ENCODE measurements at places on chromosomes 2 and 18.

DNA sequence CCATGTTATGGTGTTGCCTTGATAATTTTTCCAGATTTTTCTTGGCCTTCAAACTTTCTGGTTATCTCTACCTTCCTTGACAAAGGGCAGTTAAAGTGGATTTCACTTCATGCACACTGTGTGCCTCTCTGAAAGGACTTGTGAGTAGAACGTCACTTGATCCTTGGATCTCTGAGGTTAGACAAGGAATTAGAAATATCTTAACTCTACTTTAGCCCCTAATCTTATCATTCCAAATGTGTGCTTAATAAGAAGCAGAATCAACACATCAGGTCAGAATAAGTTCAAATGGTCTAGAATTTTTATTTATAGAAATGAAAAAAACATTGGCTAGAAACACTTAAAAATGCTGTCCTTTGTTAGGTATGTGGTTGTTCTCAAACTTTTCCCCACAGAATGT is 205.7 kb downstream of the TPGS2 start:
- DNase-seq = no peak

DNA sequence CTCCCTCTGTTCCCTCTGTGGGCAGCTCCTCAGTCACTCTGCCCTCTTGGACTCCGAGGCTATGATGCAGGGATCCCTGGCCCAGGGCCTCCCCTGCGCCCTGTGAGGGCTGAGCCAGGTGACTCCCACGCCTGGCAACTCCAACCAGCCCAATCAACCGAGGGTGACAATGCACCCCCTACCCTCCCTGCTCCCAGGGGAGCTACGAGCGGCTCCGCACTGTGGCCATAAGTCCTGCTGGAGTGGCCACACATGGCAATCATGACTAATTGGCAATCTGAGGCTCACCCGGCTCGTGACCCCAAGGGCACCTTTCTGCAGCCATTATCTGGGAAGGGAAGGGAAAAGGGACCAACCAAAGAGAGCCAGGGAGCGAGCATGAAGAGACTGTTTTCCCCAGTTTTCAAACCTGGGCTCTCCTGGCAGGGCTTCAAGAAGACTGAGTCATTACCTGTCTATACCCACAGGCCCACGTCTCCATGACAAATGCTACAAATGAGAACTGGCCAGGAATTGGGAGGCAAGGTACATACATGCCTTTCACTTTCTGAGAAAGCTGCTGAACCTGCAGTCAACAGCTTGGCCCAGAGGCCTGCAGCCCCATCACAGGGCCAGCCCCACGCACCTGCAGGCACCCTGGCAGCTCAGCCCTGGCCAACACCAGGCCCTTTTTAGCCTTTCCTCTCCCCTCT is 45.1 kb downstream of the RPL31 start:
- DNase-seq = no peak

DNA sequence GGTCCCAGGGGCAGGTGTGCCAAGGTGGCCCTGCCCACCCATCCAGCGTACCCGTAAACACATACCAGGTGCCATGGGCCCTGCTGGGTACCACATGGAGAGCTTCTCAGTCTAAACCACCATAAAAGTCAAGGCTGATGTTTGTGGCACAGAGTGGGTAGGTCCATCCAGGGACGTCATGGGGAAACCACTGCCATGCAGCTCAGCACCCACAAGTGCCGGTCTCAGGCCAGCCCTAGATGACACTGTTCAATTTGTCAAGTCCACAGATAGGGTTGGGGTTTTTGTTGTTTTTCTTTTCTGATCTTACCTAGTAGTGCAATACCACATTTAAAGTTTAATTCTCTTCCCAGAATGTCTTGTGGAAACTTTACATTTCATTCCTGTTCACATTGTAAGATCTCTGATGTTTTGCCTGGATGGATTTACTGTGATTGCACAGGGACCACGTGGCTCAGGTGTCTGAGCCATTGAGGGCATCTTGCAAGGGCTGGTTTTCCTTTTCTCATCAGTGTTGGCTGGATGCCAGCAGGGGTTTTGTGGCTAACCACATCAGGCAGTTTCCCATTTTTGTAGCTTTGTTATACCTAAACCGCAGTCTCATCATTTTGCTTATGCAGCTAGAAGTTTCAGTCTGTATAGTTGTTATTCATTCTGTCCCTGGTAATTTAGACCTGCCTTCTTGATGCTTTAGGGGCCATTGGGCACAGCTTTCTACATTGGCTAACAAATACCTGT is 64.7 kb downstream of the STK25 start:
- DNase-seq = no peak

- no peak for DNase-seq
Measured at GRCh38 chr2:86649119-86649947, 25.7 kb upstream of the RNF103 start.

DNA sequence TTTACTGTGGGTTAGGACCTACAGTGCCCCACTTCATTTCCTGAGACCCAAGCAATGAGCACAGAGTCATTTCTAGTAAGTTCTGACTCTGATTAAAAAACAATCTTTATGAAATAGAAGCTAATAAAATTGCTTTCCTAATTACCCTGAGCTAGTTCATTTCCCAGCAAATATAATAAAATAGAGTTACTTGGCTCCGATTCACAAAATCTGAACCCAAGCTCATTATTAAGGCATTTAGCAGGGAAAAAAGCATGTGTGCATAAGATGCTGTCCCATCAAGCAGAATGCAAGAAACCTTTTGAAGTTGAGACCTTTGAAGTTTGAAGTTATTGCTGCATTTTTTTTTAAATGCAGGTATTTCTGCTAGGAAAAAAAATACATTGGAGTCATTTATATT is 629.1 kb downstream of the BCL11A start:
- DNase-seq = no peak

- no peak for DNase-seq
Measured at GRCh38 chr2:203451011-203451410, 84.1 kb downstream of the RAPH1 start.

GRCh38 chr2:96526101-96526591 is 10.4 kb upstream of the ARID5A start:
- DNase-seq = no peak

GRCh38 chr18:3916082-3916481 is 466.1 kb downstream of the TGIF1 start:
- DNase-seq = no peak

DNA sequence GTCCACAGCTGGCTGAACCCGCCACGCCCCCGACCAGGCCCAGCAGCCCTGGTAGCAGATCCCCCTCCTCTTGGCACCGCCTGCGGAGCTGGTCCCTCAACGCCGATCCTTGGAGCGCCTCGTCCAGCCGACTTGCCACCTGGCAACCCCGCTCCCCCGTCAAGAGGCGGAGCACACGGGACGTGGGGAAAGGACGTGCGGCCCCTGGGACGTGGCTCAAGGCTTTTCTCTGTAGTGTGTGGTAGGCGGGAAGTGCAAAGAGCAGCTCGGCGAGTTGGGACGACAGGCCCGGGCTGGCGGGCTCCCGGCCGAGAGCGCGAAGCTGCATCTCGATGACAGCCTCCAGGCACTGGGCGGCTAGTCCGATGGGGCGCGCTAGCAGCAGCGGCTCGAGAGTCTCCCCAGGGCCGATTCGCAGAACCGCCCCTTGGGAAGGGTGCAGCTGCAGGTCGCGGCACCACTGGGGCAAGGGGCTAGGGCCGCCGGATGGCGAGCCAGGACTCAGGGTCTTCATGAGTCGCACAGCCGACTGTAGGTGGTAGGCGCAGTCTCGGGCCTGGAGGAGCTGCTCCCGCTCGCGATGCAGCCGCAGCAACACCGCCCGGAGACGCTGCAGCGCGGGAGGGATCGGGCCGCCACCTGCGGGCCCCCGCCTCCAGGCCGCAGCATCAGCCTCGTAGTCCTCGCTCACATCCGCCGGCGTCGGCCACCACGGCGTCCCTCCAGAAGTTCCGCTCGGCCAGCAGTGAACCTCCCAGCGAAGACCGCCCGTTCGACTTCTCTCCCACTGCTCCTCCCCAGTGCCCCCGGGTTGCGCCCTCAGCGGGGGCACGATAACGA is 617 bp downstream of the CCDC142 start:
- no peak for DNase-seq

DNA sequence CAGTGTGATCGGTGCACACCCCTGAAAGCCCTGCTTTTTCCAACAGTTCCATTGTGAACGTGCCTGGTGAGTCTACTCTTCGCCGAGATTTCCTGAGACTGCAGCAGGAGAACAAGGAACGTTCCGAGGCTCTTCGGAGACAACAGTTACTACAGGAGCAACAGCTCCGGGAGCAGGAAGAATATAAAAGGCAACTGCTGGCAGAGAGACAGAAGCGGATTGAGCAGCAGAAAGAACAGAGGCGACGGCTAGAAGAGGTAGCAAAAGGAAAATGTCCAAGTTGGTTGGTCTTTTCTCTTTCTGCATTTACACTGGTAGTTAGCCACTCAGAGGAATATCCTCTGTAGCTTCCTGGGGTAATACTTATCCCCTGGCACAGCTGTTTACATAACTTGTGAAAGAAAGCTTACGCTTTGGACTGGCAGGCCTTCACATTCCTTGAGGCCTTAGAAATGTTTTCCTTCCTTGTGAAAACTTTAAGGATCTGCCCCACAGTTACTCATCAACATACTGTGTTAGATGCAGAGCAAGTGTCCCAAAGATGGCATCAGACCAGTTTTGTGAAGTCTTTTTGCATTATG is 146.6 kb downstream of the MAP4K4 start:
- DNase-seq = no peak

DNA sequence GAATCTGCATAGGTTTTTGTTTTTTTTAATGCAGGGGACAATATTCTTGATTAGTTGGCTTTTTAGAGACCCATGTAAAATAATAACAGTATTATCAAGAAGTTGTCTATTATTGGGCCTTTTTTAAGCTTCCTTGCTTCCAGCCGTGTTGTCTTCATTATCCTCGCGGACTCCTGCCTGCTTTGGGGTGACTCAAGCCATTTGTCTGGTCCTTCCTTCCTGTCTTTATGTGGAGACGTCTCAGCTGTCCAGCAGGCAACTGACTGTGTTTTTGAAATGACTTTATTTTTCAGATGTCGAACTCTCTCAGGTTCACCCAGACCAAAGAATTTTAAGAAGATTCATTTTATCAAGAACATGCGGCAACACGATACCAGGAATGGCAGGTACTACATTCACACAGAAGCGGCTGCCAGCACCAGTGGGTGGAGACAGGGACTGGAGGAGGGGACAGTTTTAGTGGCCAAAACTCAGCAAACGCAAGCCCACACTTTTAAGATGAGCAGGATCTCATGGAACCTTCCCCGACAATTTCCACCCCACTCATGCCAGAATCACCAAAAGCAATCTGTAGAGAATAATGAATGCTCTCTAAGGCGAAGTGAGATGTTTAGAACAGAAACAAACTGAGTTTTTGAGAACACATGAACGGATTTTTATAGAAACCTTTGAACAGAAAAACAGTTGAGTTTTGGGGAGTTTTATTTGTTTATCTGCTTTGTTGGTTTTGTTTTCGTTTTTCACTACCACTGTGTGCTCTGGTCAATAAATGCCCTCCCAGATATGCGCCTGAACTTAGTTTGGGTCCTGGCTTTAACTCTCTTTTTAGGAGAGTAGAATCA is 59.1 kb downstream of the CABLES1 start:
- DNase-seq = no peak

DNA sequence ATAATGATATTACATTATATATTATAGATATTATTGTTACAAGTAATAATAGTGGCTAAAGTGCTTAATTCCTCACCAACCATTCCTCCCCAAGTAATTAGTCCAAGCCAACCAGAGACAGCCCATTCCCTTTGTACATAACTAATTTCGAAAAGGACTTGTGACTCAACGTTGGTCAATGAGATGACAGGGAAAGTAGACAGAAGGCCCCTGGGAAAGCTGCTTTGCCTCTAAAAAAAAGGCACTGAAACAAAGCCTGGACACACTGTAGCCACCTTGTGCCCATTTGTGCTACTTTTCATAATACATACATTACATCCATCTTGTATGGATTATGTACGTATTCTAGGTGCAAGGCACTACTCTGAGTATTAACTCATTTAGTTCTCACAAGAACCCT is 28.8 kb downstream of the COLEC12 start:
- no peak for DNase-seq

GRCh38 chr2:235330775-235331451 is 162.9 kb upstream of the AGAP1 start:
- no peak for DNase-seq

- DNase-seq = no peak
Measured at GRCh38 chr2:150426724-150427123, 60.7 kb downstream of the RND3 start.

DNA sequence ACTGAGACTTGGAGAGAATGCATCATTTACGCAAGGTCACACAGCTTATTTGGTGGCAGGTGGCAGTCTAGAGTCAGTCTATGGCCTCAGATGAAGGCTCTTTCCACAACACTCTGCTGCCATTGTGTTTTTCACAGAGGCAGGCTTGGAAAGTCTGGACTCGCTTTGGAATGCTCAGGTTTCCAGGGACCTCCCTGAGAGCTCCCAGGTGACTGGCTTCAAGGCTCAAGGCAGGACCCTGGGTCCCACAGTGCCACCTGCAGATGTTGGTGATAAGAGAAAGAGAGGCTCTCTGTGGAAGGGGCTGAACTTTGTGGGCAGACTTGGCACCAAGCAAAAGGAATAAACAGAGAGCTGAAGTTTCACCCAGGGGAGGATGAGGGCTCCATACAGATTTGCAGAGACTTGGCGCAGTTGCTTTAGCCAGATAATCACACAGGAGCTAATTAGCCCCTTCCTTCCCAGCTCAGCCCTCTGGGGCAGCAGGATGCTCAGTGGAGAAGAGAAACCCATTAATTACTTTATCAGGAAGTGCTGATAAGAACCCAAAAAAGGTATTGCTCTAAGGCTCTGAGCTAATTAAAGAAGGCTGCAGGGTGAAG is 103.5 kb downstream of the LBH start:
- no peak for DNase-seq

DNA sequence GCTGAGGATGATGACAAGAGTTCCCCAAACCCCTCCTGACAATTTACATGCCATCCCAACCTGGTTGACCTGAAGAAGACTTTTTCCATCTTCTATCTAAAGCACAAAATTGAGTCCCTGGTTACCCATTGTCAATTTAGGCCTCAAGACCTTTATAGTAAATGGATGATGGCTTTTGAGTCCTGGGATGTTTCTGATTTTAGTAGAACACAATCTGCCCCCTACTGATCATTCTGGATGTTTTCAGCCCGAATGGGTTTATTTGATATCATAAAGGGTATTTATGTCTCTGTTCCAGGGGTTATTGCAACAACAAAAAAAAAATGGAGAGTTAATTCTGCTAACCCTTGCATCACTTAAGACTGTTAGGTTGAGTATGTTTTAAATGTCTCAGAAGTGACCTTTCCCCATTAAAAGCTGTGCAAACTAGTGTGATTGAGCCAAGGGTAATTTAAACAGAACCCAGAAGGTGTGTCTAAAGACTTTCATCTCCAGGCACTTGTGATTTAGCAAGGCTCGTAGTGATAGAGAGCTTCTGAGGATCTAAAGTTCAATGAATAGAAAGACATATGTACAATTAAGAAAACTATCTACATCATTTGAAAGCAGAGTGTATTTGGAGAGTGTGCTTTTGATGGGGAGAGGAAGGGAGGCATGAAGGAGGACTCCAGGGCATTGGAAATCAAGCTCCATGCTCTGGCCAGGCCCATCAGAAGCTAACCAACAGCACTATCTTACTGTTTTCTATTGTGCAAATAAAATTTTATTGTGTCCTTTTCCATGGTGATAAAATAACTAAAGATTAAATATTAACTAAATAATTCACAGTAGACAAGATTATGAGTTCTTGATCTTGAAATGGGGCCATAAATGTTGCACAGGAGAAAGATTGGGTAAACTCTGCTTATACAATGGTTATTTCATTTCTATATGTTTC is 96.6 kb upstream of the NOSTRIN start:
- no peak for DNase-seq
